CD4-positive, alpha-beta T cell treated with Interleukin-12 subunit alpha and Interleukin-12 subunit beta, for 1 hour (primary cell): ENCODE measurements at places on chromosomes 12 and 14.

GRCh38 chr12:93832131-93832530, 155.0 kb downstream of the CRADD start:
- DNase-seq, result no peak

DNA sequence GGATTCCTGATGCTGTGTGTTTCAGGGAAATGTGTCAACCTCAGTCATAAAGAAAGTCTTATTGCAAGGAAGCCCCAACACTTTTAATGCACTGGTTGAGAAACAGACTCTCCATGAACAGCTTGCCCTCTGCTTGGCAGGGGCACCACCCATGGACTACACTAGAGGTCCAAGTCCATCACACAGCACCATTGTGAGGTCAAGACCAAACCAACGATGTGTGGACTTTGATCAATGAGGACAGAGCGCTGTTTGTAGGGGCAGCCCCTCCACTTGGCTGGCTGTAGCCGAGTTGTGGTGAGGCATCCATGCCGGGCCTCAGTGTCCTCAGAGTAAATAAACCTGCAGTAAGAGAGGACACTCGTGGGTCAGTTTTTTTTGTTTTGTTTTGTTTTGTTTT, 29.8 kb downstream of the ZFYVE21 start:
- DNase-seq, result no peak

DNA sequence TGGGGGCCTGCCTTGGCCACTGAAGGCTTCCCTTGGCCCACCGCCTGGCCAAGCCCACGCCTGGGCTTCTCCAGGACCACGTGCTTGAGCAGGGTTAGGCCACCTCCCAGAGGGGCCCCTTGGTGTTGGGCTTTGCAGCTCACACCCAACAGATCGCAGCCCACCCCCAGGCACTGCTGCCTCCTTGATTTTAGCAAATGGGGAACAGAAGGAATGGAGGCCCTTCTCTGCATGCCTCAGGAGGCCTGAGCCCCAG, 23.3 kb downstream of the RAB35 start:
- DNase-seq, result no peak

- no peak for DNase-seq
Measured at GRCh38 chr12:113228394-113229028, 7.2 kb downstream of the TPCN1 start.
